Bronchial epithelial cell (primary cell): ENCODE measurements at places on chromosomes 12 and 14.
A peak's percentile ranks its signal among the peaks of the same experiment; 100 is the strongest.

- no peak for DNase-seq
These were observed 5.8 kb downstream of the ADCK1 start for GRCh38 chr14:77805706-77806105.

DNA sequence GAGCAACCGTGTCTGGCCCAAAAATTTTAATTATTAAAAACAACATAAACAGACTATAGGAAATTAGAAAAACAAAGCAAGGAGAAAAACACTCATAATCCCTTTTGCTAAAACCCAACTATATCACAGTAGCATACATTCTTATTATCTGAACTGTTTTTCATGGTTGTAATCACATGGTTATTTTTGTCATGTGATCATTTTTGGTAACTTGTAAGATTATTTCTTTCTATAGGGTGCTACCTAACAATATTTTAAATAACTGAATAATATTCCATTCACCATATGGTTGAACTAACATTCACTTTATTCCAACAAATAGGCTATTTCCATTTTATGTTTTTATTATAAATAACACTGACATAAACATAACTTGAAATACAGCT lies 23.0 kb upstream of the HECTD1 start:
- DNase-seq: no peak

- no peak for DNase-seq
These were observed 222.5 kb upstream of the RTL1 start for GRCh38 chr14:101125719-101126651.

DNA sequence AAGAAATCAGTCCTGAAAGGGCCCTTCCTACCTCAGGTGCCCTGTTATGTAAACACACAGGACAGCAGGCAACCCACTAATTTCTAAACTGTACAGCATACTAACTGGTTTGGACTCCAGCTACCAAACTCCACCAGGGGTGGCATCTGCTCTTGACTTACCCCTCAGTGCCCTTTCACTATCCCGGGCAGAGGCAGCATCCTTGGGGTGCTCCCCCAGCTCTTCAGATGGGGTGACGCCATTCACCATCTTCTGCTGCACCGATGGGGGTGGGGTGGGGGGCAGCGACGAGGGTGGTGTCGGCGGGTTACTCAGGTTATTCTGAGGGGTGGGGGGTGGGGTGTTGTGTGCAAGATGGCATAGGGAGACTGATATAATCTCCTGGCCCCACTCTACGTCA lies 11.5 kb upstream of the PRKAG1 start:
- DNase-seq: no peak

DNA sequence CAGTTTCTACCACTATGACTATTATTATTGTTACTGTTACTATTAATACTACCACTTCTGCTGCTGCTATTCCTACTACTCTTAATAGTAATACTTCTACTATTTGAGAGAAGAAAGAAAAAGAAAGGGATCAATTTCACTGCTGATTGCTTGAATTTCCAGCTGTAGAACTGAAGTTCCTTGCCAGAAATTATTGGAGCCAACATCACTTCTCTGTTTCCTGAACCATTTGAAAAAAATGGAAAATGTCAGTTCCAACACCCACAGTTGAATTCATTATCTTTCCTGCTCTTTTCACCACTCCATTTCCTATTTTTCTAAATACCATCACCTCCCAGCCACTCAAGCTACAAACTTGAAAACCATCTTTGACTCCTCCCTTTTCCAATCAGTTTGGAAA lies 54.1 kb upstream of the PIK3C2G start:
- no peak for DNase-seq

- DNase-seq: peak; percentile 67
These were observed at the start of gene DYNC1H1 for GRCh38 chr14:101964297-101965180. Gene DYNC1H1 (plus strand): TSS chr14:101964573. CDS start chr14:101964692, 119 bp downstream.

DNA sequence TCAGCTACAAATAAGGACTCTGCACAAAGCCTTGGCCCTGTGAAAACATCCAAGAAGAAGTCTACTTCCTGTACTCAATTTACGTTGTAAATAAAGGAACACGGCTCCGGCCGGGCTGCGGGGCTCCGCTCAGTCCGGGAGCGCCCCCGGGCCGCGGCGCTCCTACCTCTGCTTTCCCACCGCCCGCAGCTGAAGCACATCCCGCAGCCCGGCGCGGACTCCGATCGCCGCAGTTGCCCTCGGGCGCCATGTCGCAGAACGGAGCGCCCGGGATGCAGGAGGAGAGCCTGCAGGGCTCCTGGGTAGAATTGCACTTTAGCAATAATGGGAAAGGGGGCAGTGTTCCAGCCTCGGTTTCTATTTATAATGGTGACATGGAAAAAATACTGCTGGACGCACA lies 502.3 kb upstream of the FOXG1 start:
- DNase-seq: no peak

DNA sequence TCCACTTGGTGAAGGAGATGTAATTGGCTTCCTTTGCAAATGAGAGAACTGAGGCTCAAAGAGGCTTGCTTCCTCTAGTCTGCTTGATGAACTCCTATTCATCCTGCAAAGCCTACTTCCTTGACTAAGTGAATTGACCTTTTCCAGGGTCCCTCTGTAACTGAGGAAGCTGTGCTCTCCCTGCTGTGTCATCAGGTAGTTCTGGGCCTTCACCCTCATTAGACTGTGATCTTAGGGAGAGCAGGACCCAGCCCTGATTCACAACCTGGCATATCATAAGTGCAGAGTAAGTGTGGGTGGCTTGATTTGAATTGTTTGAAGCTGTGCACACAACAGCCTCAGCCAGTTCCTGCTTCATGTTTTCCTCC lies 16.3 kb downstream of the ASB2 start:
- DNase-seq: no peak

DNA sequence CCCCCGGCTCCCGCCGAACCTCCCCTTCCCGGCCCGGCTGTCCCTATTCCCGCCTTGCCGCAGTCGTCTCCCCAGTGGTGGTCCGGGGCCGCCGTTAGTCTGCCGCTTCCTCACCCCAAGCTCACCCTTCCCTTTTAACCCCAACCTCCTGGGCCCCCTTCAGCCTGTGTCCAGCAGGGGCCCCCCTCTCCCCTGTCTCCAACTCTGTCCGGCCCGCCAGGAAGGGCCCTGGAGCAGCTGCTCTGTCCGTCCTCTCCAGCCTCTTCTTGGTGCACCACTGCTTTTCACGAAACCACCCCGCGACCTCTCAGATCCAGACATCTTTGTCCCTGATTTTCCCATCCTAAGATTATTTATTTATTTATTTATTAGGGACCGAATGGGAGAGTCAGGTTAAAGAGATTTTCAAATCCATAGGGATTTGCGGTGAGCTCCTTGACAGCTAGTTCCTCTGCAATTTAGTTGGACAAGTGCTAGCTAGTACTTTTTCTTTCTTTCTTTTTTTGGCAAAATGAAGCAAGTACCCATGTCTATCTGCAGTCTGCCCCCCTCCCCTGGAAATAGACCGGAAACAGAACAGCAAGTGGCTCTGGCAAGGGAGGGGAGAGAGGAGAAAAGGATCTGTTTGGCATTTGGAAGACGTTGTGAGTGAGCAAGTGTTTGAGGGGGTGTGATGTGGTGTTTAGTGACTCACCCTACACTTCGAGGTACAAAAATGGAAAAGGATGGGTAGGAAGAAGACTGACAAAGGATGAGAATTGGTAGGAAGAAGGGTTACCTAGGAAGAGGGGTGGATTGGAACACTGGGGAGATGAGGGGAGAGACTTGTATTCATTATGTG lies 632 bp downstream of the UBR7 start:
- peak; percentile 75 for DNase-seq

GRCh38 chr12:76264611-76265012 lies 83.6 kb downstream of the BBS10 start:
- DNase-seq: peak; percentile 90

- no peak for DNase-seq
These were observed 17.1 kb downstream of the RAP1B start for GRCh38 chr12:68627673-68628319.

- DNase-seq: no peak
These were observed 57.0 kb downstream of the CCER1 start for GRCh38 chr12:90897986-90898385.

DNA sequence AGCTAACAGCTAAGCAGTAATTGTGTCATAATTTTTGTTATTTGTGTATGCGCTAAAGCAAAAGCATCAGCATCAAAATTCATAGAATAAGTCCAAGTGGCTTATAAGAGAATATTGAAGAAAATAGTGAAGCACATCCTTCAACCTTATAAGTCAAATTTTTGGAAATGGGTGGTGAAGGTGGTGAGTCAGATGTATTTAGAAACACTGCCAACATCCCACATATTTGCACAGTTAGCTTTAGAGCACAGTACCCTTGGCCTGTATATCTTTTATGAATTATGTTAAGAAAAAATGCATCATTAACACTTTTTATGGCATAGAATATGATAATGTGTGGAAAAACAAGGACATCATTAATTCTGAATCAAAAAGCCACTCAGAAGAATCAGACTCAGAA lies 8.0 kb downstream of the SYT10 start:
- DNase-seq: no peak

DNA sequence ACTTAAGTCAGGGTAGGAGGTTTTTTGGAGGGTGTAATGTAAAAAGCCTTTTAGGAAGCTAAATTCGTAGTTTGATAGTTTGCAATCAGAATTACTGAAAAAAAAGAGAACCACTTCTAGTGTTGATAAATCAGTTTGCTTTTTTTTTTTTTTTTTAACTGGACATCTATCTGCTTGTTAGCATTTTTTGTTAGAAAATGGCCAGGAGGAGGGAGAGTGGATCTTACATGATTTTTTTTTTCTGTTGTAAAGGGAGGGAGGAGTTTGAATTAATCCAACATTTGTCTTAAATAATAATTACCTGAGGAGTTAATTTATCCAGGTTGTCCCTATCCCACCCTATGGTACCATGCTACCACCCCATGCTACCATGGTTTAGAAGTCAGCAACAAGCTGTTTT lies 1.2 kb downstream of the FBXO34 start:
- DNase-seq: peak; percentile 10

DNA sequence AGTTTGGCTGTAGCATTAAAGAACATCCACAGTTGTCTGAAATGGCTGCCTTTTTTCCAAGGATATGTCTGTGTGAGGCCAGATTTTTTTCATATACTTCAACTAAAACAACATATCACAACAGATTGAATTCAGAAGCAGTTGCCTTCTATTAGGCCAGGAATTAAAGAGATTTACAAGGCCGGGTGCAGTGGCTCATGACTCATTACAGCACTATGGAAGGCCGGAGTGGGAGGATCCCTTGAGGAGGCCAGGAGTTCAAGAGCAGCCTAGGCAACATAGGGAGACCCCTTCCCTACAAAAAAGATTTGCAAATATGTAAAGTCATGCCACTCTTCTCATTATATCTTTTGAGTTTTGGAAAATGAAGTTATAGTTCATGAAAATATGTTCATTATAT lies 108.6 kb downstream of the KTN1 start:
- DNase-seq: no peak

GRCh38 chr14:71538288-71538687 lies 393.9 kb upstream of the RGS6 start:
- no peak for DNase-seq

GRCh38 chr12:58557171-58557570 lies 363.1 kb downstream of the LRIG3 start:
- DNase-seq: peak; percentile 62

GRCh38 chr14:65461730-65462129 lies 49.2 kb downstream of the FUT8 start:
- peak; percentile 1 for DNase-seq
